LHCN-M2 (cell line): ENCODE measurements at places on chromosomes 6 and 20. TPM values are rescaled to one million over a fixed set of nuclear protein-coding genes. Genes with fewer than 3 reads are reported as not detected.

- peak; percentile 50 for DNase-seq
These were observed 117.3 kb downstream of the BCKDHB start for GRCh38 chr6:80223743-80224212.

DNA sequence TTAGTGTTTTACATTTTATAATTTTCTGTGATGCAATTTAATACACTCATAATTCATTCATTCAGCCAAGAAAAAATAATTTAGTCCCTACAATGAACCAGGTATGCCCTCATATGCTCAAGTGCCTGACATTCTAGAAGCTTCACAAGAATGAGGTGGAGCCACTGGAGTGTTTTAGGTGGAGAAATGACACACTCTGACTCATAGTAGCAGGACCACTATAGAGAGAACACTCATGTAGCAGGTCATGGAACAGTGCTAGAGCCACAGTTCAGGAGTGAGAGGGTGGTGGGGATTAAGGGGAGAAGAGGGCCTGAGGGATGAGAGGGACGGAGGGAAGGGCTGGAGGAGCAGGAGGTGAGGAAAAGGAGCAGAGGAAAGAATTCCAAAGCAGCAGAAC is 1.4 kb upstream of the HLA-G start:
- DNase-seq, result no peak

DNA sequence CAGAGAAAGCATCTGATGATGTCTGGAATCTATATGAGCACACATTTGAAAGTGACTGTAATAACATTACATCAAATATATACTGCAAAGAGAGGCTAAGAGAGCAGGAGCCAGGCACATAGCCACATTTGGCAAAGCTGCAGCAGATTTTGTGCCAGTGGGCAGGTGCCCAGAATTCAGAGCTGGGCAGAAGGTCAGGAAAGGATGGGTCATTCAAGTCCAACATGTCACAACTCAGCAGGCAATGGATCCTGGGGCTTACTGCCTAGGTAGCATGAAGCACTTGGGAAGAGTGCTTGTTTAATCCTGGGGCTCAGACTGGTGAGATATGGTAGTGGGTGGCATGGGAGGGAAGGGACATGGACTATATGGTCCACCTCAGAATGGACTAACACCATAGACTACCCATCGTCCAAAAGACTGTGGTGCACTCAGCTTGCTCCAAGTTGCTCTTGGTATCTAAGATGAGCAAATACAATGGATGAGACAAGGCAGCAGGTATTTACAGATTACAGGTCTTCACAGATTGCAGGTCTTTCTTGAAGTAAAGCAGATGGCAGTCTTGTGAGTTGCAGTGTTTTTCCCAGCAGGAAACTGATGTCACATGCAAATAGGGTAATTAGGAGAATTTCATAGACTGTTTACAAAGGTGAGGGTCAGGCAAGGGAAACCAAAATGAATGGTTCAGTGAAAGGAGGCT is 31.2 kb upstream of the SHLD1 start:
- no peak for DNase-seq

DNA sequence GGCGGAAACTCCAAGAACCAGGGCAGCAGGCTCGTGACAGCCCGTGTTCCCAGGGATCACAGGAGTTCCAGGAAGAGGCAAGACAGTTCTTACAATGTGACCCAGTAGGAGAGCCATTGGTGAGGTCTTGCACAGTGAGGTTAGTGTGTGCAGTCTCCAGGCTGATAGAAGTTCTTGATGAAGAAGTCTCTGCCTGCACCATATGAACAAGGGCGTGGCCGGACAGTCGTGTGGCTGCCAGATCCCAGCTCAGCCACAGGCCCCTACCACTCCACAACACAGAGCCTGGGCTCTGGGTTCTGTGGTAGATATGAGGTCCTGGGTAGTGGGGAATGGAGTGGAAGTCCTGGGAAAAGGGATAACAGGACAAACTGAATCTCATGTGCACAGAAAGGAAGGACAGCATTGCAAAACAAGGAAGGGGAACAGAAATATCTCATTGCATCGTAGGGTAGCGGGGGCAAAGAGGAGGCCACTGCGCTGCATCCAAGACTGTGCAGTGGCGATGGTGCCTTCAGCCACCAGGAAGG is 65.2 kb downstream of the STX11 start:
- peak; percentile 38 for DNase-seq

GRCh38 chr6:27854421-27854820 is 57.8 kb downstream of the OR2B2 start:
- no peak for DNase-seq

DNA sequence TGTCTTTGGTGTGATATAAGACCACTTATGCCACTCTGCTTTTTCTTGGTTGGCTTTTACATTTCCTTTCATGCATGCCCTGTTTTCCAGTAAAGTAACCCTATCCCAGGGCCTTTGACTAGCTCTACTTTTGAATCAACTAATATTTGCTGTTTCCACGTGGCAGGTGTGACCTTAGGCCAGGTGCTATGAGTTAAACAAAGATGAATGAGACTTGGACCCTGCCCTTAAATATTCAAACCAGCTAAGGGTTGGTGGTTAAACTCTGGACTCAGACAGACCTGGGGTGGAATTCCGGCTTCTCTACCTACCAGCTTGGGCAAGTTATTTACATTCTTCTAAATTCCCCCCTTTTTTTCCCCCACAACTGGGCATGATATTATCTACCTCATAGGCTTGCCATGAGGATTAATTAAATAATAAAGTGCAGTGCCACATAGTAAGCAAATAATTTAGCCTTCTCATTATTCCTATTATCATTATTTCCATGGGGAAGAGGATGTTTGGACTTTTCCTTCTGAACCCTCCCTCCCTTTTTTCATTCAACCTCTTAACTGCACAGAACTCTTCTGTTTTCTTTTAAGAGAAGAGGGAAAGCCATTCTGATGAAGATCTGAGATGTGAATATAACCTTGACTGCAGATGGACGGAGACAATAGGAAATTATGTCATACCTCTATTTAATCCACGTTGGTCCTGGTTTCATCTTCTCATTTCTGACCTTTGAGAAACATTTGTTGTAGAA is 143.6 kb upstream of the TNFAIP3 start:
- no peak for DNase-seq

DNA sequence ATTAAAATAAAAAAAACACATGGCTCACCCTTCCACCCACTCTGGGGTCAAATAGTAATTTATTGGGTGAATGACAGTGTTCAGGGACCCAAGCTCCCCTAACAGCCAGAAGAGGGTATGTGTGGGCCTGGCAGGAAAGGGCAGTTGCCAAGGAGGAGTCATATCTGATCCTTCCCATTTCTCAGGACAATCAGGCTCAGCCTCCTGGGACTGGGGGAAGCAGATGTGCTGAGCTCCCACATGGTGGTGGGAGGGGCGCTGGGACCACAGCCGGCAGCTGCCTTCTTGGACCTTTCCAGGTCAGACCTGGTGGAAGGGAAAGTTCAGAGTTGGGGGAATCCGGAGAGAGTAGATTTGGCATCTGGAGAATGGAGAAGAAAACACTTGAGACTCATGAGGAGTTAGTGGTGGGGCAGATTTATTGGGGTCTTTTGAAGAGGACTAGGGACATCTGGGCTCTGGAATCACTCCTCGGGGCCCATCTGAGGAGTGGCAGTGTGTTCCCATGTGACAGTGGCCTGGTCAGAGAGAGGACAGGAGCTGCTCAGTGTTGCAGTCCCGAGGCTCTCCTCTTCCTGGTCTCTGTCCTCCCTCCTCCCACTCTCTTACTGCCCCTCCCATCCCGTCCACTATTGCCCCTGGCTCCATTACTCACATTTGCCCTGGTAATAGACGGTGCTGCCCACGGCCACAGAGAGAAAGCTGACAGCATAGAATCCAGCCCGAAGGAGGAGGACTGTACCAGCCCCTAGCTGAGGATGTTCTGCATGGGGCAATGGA is 3.0 kb downstream of the LST1 start:
- DNase-seq, result peak; percentile 56

- DNase-seq, result no peak
These were observed 7.6 kb upstream of the ADGRF4 start for GRCh38 chr6:47690791-47691190.

GRCh38 chr6:43325876-43326275 is 17.2 kb upstream of the CRIP3 start:
- no peak for DNase-seq

- no peak for DNase-seq
These were observed 9.6 kb downstream of the MAN1A1 start for GRCh38 chr6:119339941-119340456.

DNA sequence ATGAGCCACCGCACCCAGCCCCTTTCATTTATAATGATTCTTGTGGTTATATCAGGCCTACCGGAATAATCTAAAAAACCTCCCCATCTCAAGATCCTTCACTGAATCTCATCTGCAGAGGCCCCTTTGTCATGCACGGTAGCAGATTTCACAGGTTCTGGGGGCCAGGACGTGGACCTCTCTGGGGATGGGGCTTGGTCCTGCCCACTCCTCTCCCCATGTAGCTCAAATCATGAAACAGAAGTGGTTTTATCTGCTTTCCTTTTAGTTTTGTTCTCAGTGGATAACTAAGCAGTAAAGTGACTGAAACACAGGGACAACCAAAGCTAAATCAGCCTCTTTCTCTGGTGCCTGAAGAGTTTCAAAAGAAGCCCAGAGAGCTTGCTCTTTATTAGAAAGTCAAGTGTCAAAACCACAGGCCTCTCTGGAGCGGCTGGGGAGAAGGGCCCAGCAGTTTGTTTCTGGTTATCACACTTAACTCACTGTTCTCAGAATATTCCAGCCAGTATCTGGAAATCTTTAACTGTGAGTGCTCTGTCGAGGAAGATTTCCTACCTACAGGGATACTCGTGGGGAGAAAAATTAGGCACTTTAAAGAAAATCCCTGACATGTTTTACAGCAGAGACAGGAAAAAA is 60.6 kb upstream of the FAM184A start:
- DNase-seq, result no peak

DNA sequence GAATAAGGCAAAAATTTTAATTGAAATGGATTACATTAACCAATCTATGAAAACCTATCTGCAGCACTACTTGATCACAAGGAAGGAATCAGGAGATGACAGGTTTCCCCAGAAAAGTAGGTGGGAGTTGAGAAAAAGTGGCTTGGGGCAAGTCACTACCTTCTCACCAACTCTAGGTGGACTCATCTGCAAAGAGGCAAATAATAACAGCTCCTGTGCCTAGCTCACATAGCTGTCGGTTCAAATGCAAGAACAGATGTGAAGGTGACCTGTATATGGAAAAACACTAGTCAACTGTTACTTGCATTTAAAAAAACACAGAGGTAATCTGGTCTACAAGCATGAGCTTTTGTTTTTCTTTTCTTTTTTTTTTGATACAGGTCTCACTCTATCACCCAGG is 67.2 kb downstream of the POPDC3 start:
- peak; percentile 8 for DNase-seq

DNA sequence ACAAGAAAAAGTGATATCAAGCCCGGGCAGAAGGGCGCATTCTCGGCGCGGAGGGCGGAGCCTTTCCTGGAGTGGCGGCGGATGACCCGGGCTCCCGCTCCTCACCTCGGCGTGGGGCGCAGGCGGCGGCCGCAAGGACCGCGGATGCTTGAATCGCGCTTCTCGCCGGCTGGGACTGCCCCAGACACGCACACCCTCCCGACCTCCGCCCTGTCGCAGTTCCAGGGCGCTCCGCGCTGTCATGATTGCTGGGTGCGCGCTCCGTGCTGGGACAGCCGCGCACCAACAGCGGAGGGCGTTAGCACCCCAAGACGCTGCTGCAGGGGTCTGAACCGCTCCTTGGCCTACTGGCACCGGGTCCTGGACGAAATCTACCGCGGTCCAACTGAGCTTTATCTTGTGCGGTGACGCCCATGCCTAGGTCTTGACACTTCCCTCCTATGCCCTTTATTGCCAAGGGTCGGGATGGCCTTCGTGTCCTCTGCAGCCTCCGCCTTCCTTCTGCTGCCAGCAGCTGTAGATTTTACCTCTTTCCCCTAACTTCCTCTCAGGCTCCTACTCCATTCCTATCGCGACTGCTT is 43.3 kb downstream of the IRAK1BP1 start:
- no peak for DNase-seq

DNA sequence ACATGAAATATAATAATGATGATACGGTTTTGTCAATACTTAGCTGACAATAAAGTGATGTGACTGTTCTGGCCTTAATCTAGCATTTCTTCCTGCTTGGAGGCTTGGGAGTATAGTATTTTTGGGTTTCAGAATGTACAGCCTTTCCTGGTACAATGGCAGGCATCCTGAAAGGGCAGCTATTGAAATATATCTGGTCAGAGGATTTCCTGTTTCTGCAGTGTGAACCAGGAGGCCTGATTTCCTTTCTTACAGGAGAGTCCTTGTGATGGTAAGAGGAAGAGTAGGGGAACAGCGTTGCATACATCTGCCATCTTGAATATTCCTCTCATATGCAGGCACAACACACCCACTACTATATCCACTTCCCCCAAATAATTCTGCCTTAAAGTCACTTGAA is 93.7 kb downstream of the MYO6 start:
- no peak for DNase-seq

DNA sequence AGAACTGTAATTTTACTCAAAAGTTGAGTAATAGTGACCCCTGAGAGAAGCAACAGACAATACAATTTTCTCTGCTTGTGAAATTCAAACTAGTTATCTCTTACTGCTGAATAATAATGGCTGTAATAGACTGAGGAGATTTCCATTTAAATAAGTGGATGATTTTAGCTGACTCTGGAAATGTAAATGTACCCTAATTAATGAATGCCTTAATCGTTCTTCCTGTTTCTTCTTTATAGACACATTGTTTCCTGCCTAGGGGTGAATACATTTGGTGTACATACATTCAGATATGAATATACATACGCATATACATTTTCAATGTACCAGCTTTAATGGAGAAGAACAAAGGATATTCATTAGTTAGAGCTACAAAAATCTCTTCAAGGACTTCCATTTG is 611.9 kb downstream of the TFAP2B start:
- DNase-seq, result no peak

DNA sequence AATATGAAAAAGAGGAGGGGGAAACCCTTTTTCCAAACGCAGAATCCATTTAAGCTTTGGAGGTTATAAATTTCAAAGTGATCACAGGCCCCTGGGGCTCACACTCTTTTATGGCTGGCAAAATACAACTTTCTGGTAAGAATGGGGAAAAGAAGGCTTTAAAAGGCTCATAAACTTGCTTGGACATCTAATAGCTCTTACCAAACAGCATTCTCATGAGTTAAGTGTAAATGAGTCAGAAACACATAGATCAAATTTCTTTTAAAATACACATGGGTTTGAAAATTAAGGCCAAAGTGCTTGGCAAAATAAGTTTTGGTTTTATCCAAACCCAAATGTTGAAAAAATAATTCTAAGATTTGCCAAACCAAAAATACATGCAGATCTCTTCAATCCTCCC is 154.6 kb downstream of the SOBP start:
- DNase-seq, result peak; percentile 41

- peak; percentile 32 for DNase-seq
These were observed 5.2 kb downstream of the OCSTAMP start for GRCh38 chr20:46545077-46545826.

RAET1E gene
- total RNA-seq, result 1.3 and 2.8 TPM in 2 replicates

CCDC170 gene
- 0.06 TPM in 1 of 2 replicates, not detected in the other for total RNA-seq

SH3BGRL2 gene
- 1.5 and 1.7 TPM in 2 replicates for total RNA-seq

HAO1 gene
- not detected in 2 replicates for total RNA-seq

SRSF12 gene
- total RNA-seq, result not detected in 2 replicates

TRIM39 gene
- 10.8 and 13.1 TPM in 2 replicates for total RNA-seq

SMPDL3A gene
- 10.0 and 13.4 TPM in 2 replicates for total RNA-seq

BCAS1 gene
- 0.06 TPM in 1 of 2 replicates, not detected in the other for total RNA-seq

GPR63 gene
- 0.19 and 0.57 TPM in 2 replicates for total RNA-seq

DPPA5 gene
- total RNA-seq, result not detected in 2 replicates

CFAP61 gene
- 0.06 TPM in 1 of 2 replicates, not detected in the other for total RNA-seq
